Fibroblast of skin of back (primary cell): ENCODE measurements at places on chromosomes 11 and 22.

GRCh38 chr11:65539744-65540289 lies 14.9 kb downstream of the SCYL1 start:
- no peak for DNase-seq

DNA sequence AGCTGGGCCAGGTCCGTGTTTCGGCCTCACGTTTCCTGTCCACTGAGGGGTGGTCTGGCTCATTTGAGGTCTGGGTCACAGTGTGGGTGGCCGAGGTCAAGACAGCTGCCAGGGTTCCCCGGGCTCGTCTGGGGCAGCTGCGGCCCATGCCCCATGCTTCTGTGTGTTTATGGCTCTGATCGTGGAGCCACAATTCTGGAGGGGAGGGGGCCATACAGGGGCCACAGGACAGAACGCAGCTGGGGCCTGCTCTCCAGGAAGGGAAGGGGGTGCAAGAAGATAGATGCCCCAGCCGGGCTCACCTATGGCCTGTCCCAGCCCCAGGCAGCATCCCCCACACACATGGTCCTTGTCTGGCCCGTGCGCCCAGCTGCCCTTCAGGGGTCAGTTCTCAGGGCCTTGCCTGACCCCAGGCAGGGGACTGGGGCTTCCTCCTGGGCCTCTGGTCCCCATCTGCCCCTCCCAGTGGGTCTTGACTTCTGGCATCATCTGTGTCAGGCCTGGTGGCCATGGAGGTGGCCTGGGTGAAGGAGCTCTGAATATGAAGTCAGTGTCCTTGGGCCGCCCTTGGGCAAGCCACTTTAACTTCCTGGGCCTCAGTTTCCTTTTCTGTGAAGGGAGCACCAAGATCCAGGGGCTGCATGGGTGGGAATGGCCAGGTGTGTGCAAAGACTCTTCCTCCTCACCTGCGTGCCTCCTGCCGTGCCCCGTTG lies 8.4 kb downstream of the TSPAN32 start:
- DNase-seq = no peak

- DNase-seq = peak; percentile 52
Measured at GRCh38 chr11:94519478-94520084, 7.3 kb downstream of the C11orf97 start.

- no peak for DNase-seq
Measured at GRCh38 chr11:70783356-70783755, 385.0 kb downstream of the CTTN start.

DNA sequence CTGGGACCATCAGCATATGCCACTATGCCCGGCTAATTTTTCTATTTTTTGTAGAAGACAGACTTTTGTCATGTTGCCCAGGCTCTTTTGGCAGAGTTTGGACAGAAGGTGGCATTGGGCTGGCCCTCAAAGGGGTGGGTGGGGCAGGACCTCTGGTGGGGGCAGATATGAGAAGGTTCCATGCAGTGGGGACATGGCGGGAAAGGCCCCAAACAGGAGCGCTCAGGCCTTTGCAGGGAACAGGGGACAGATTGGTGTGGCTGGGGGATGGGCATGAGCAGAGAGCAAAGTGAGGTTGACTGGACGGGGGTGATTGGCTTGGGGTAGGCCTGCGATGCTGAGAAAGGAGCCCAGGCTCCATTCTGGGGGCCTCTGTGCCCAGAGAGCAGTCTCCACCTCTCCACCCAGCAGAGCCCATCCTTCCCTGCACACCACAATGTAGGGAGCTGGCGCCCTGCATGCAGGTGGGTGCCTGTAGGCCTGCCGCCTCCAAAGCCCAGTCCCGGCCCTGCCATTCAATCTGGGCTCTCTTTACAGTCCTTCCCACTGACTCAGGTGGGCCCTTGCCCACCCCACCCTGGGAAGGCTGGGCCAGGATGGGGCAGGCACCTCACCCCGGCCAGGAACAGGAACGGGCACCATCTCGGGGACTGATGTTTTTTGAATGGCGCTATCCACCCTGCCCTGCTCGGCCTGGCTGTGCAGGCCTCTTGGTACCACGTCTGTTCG lies 98.7 kb downstream of the MORC2 start:
- no peak for DNase-seq

DNA sequence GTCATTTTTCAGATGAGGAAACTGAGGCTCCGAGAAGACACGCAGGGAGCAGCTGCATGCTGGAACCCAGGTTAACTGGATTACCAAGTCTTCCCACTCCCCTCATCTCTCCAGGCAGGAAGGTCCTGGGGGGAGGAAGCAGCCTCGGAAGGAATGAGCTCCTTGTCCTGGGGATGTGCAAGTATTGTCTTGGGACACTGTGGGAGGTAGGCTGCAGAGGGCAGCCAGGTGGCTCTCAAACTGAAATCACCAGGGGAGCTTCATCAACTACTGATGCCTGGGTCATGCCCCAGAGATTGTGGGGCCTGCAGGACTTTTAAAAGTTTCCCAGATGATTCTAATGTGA lies 7.6 kb downstream of the GDPD5 start:
- no peak for DNase-seq

- no peak for DNase-seq
Measured at GRCh38 chr11:63598556-63598955, 15.7 kb downstream of the PLAAT3 start.

- DNase-seq = no peak
Measured at GRCh38 chr22:39896313-39896996, 2.9 kb upstream of the ENTHD1 start.
